T-helper 1 cell treated with Interleukin-12 subunit alpha and Interleukin-12 subunit beta and Interleukin-4 antibody, amounts not matched to agents 30 ng/mL and 1 ng/mL, for 36 hours (primary cell): ENCODE measurements at places on chromosomes 16 and 17. TPM values are rescaled to one million over a fixed set of nuclear protein-coding genes. Genes with fewer than 3 reads are reported as not detected.

Gene HYDIN
- 0.22 TPM in 1 of 2 replicates, not detected in the other for total RNA-seq

Gene EPOP
- 16.1 and 16.5 TPM in 2 replicates for total RNA-seq

Gene CCL15
- total RNA-seq = not detected in 2 replicates

Gene DHRS11
- total RNA-seq = 5.7 and 6.1 TPM in 2 replicates

Gene ITGAX
- 137 and 142 TPM in 2 replicates for total RNA-seq

Gene CMTM2
- 3.1 and 3.4 TPM in 2 replicates for total RNA-seq

Gene DHX8
- 65.1 and 65.9 TPM in 2 replicates for total RNA-seq

Gene CHST6
- total RNA-seq = not detected in 2 replicates

Gene LGALS9B
- 0.59 TPM in 1 of 2 replicates, not detected in the other for total RNA-seq

Gene EVPLL
- not detected in 2 replicates for total RNA-seq

Gene CHST4
- not detected in 2 replicates for total RNA-seq

Gene RMI2
- 40.5 and 41.0 TPM in 2 replicates for total RNA-seq

Gene NACA2
- 0.37 TPM in 1 of 2 replicates, not detected in the other for total RNA-seq

Gene ABCA3
- 7.3 and 7.9 TPM in 2 replicates for total RNA-seq

Gene RNF166
- 132 and 139 TPM in 2 replicates for total RNA-seq

Gene NHLRC4
- 1.8 and 2.2 TPM in 2 replicates for total RNA-seq

Gene NDUFB10
- total RNA-seq = 118 and 120 TPM in 2 replicates

Gene SPATA2L
- total RNA-seq = 6.5 and 8.2 TPM in 2 replicates

Gene BCL7C
- total RNA-seq = 26.3 and 26.7 TPM in 2 replicates

Gene KRTAP1-5
- not detected in 2 replicates for total RNA-seq

Gene P2RX5
- total RNA-seq = 216 and 220 TPM in 2 replicates

Gene SHMT1
- 42.8 and 43.3 TPM in 2 replicates for total RNA-seq

Gene CDH8
- not detected in 2 replicates for total RNA-seq

Gene TMEM204
- total RNA-seq = 49.2 and 49.9 TPM in 2 replicates

Gene CACNB1
- 22.5 and 25.7 TPM in 2 replicates for total RNA-seq

Gene KRT39
- total RNA-seq = not detected in 2 replicates

Gene FBXW10B
- total RNA-seq = 3.6 and 4.6 TPM in 2 replicates

Gene SMPD3
- total RNA-seq = 8.8 and 9.4 TPM in 2 replicates

Gene SERPINF2
- 0.91 and 0.93 TPM in 2 replicates for total RNA-seq

Gene RNF227
- total RNA-seq = 2.9 and 3.9 TPM in 2 replicates

Gene TNFRSF12A
- total RNA-seq = 4.2 and 5.1 TPM in 2 replicates

Gene IGSF6
- total RNA-seq = 0.12 and 0.15 TPM in 2 replicates

Gene SMG6
- total RNA-seq = 42.1 and 47.9 TPM in 2 replicates

Gene MYH8
- not detected in 2 replicates for total RNA-seq

Gene ALDH3A1
- total RNA-seq = not detected in 2 replicates

Gene PYCARD
- total RNA-seq = 96.1 and 98.3 TPM in 2 replicates

Gene TMEM235
- not detected in 2 replicates for total RNA-seq

Gene TEKT1
- not detected in 2 replicates for total RNA-seq
